ENCODE measurements at places on chromosomes 5 and 9.
A peak's percentile ranks its signal among the peaks of the same experiment; 100 is the strongest.

GRCh38 chr5:143701493-143701892 lies 110.5 kb upstream of the HMHB1 start:
- DNase-seq, result no peak

GRCh38 chr5:96755851-96756250 lies 51.9 kb downstream of the ERAP1 start:
- DNase-seq, result no peak

DNA sequence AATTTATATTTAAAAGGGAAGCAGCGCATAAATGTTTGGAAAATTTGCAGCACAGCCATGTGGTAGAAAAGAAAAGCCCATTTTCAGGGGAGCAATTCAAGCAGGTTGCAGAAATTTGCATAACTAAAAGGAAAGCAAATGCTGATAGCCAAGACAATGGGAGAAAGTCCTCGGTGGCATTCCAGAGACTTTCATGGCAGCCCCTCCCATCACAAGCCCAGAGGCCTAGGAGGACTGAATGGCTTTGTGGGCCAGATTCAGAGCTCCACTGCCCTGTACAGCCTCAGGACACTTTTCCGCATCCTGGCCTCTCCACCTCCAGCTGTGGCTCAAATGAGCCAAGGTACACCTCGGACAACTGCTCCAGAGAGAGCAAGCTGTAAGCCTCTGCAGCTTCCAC lies 462.9 kb downstream of the CDK5RAP2 start:
- DNase-seq, result no peak

- DNase-seq, result peak; percentile 23
Measured at GRCh38 chr5:150068071-150068470, 18.3 kb downstream of the CSF1R start.

GRCh38 chr9:31677415-31677814 lies 707.0 kb upstream of the ACO1 start:
- DNase-seq, result no peak

GRCh38 chr5:62960781-62961180 lies 382.2 kb downstream of the LRRC70 start:
- no peak for DNase-seq

GRCh38 chr5:126055348-126055729 lies 367.9 kb upstream of the GRAMD2B start:
- DNase-seq, result no peak

GRCh38 chr5:6496636-6497035 lies 48.0 kb downstream of the UBE2QL1 start:
- no peak for DNase-seq

GRCh38 chr5:127702434-127702833 lies 757 bp upstream of the CCDC192 start:
- no peak for DNase-seq

DNA sequence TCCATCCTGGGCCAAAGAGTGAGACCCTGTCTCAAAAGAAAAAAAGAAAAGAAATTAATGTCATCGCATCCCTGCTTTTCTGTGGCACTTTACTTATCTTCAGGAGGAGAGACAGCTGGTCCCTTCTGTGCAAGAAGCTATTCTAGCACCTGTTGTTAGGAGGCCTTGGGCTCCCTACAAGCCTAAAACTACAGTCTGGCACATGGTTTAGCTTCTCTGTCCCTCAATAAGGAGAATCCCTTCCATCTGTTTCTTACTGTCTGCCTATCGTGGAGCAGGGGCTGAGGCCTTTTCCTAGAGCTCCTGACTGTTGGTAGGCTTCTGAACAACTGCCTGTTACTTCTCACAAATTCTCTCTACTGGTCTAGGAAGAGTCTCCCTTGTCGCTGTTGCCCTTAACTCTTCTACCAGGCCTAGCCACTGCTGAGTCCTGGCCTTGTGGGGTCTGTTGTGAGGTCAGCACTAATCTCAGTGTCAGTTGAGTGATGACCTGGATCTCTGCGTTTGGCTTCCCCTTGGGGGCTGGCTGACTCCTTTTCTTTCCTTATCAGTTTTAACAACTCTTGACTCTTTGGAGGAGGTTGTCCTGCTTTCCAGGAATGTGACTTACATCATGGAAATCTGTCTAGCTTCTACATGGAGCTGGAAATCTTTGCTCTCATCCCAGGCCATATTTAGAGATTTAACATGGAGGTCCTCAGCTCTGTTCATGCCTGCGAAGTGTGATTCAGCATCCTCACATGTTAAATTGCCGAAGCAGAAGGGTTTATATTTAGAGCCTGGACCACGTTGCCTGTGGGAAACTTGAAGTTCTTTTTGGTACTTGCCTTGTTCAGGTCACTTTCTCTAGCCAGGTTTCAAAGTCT lies 5.7 kb upstream of the GARNL3 start:
- DNase-seq, result no peak
